Stimulated activated CD8-positive, alpha-beta memory T cell treated with anti-CD3 and anti-CD28 coated beads, Interleukin-7, amount 100 ng/mL, for 1 hour (primary cell): ENCODE measurements at places on chromosomes 2 and 18.
A peak's percentile ranks its signal among the peaks of the same experiment; 100 is the strongest.

GRCh38 chr2:109333414-109334210 lies 204.6 kb downstream of the SH3RF3 start:
- no peak for DNase-seq

- DNase-seq = no peak
Observed at GRCh38 chr2:419687-420317, 131.9 kb upstream of the ALKAL2 start.

- DNase-seq = no peak
Observed at GRCh38 chr2:19187323-19188020, 171.0 kb downstream of the OSR1 start.

- no peak for DNase-seq
Observed at GRCh38 chr2:241415196-241415595, 59.1 kb downstream of the FARP2 start.

- DNase-seq = no peak
Observed at GRCh38 chr2:146879882-146880281, 964.9 kb upstream of the ACVR2A start.

- DNase-seq = no peak
Observed at GRCh38 chr18:65983750-65984149, 232.9 kb downstream of the CDH7 start.

DNA sequence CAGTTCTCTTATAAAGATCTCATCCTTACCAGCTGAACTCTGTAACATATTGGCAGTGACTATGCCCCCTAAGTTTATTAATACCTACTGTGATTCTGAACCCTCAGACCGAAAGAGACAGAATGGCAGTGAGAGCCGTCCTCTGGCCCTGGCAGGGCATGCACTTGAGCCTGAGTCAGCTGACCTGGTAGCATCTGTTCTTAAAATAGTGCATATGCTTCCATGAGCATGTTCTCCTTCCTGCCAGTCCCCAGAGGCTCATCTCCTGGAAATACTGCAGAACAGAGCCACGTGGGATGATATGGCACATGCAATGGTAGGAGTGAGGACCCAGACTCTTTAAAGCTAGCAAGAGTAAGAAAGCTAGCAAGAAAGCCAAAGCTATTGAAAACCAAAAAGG lies 59.0 kb downstream of the RASGRP3 start:
- DNase-seq = no peak

DNA sequence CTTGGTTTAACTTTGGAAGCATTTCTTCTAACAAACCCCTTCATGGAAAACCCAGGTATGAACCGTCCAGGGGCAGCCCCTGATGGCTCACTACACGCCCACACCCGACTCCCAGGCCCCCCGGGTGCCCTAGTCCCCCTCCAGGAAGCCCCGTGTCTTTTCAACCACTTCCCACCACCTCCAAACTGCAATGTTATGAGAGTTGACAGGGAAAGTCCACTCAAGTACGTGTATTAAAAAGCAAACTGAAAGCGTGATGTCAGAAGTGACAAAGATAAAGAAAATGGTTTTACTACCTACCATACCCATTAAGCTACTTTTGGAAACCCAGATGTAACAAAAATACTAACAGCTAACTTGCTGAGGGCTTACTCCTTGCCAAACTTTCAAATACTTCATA lies 51.5 kb downstream of the L3MBTL4 start:
- no peak for DNase-seq

DNA sequence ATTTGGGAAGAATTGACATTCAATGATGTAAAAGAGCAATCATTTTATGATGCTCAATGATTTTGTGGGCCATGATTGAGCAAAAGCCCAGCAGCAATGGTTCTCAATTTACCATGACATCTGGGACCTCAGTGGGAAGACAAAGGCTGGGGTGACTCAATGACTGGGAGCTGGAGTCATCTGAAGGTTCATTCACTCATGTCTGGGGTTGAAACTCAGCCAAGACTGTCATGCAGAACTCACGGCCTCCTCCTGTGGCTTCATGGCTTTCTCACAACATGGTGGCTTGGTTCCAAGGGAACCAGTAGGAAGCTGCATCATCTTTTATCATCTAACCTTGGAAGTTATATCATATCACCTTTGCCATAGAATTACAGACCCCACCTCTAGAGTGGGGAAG lies 45.1 kb upstream of the CD226 start:
- DNase-seq = no peak

DNA sequence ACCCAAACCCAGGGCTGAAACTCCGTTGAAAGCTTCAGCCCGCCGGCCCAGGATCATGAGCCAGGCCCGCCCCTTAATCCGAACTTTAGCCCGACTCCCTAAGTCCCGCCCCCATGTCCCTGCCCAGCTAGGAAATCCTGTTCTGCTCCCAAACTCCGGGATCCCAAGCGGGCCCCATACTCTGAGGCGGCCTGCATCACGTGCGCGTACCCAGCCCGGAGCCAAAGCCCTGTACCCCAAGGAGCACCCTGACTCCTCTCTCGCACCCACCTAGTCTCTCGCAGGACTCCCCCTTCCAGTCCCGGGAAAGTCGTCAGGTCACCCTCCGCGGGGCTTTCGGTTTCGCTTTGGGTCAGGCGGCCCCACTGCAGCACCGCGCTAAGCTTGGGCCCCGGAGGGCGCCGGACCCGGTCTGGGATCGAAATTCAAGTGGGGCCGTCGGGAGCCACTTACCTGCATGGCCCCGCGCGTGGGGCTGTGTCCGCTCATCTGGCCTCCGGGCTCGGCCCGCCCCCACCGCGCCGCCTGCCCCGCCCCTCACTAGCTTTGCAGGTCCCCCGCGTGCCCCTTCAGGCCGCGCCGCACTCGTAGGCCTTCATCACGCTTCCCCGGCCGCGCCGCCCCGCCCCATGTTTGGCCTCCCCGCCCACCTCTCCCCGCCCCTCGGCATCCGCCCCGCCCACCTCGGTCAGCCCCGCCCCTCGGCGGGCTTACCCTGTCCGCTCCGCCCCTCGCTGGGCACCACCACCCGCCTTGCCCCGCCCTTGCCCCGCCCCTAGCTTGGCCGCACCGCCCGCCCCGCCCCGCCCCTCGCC lies at the start of gene DNPEP:
DNPEP (minus strand) TSS at position 607 of the 815 bp plus-strand sequence; CDS start at position 489, 118 bp downstream.
- DNase-seq = peak; percentile 94

DNA sequence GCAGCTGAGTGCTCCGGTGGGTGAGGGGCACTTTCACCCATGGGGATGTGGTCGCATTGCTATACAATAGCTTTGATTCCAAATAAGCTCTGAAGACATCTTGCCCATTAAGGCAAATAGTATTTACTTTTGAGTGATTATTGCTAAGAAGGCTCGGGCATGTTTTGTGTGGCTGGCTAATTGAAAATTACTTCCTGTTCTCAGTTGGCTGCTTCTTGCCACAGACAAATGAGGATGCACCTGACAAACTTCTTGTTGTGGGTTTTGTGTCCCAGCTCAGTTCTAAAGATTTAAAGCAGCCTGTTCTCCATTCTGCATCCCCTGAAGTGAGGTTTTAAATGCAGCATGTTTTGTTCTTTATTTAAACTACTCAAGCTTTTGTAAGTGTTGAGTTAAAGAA lies 88.3 kb downstream of the KCNS3 start:
- no peak for DNase-seq
